T-helper 2 cell (primary cell): ENCODE measurements at places on chromosomes 5 and 9.

DNA sequence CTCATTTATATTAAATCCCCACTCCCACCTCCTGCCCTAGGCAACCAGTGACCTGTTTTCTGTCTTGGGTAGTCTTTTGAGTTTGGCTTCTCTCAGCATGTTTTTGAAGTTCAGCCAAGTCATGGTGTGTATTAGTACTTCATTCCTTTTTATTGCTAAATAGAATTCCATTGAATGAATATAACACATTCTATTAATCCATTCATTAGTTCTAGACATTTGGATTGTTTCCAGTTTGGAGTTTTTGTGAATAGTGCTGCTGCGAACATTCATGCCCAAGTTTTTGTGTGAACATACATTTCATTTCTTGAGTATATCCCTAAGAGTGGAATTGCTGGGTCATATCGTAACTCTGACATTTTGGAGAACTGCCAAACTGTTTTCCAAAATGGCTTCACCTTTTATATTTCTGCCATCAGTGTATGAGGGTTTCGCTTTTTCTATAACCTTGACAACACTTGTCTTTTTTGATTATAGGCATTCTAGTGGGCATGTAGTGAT, 2.7 kb downstream of the ZNF346 start:
- no peak for DNase-seq

DNA sequence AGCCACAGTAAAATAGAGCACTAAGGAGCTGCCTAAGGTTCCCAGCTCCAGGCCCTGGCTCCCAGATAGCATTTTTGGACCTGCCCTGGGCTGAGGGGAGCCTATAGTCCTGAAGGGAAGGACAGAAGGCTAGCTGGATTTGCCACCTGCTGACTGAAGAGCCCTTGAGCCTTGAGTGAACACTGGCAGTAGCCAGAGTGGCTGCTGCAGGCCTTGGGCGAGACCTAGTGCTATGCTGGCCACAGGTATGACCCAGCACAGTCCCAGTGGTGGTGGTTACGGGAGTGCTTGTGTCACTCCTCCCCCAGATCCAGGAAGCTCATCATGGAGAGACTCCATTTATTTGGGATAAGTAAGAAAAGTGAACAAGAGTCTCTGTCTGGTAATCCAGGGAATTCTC, 10.3 kb upstream of the STX17 start:
- DNase-seq: no peak

DNA sequence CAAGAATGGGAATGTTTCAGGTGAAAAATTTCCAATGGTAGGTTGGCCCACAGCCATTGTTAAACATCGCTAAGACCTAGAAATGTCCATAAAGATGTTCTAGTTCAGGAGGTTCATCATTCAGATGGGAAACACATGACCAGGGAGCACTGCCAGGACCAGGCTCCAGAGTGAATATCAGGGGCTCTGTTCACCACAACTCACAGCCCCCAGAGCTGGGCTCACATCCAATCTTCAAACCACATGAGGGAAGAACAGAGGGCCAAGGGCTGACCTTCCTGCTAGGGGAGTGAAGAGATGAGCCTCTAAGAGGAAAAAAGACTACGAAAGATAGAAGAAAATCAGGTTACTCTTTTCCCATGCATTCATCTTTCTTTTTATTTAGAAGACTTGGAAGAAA, 205.8 kb downstream of the SEMA5A start:
- DNase-seq: no peak

DNA sequence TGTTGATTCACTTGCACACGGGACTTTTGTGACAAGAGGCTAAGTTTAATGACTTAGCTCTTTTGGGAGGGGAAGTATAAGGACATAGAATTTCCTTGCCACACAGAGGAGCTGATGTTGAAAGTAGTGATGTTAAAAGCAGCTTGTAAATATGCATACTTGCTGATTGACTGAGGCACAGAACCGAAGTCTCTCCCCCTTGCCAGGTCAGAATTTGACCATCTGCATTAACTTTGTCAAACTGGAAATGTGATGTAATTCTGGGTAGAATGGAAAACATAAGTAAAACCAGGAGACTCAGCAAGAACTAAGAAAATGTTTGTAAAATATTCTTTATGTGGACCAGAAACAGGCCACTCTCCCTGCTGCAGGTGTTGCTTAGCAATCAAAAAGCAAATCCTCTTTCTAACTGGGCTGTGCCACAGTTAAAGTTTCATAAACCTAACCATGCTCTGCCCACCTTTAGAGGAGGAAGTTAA, 284.2 kb downstream of the NR3C1 start:
- no peak for DNase-seq

- DNase-seq: no peak
Measured at GRCh38 chr5:76165029-76165428, 81.8 kb downstream of the SV2C start.

DNA sequence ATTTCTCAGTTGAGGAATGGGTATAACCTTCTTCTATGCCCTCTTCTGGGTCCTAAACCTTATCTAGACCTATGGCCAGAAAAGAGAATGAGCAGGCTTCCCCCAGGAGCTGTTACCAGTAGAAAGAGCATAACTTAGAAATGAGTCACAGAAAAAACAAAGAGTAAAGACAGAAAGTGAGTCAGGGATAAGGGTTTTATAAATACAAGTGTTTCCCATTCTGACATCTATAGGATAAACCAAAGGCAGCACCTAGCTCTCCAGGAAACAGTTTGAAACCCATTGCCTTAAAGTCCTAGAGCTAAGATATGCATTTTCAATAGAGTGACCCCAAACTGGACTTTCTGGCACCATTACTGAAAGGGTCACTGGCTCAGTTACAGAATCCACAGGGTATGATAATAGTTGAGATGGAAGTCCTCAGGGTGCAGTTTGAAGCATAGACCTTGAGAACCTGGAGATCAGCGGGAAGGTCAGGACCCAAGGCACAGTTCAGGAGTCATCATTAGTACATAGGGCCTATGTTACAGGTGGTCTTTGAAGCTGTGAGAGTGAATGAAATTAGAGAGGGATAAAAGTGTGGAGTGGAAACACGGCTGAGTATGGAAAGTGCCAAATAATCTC, 42.7 kb upstream of the LIFR start:
- DNase-seq: no peak

GRCh38 chr5:126106029-126106428, 317.2 kb upstream of the GRAMD2B start:
- DNase-seq: no peak

- no peak for DNase-seq
Measured at GRCh38 chr9:79378107-79378506, 193.7 kb upstream of the TLE4 start.

DNA sequence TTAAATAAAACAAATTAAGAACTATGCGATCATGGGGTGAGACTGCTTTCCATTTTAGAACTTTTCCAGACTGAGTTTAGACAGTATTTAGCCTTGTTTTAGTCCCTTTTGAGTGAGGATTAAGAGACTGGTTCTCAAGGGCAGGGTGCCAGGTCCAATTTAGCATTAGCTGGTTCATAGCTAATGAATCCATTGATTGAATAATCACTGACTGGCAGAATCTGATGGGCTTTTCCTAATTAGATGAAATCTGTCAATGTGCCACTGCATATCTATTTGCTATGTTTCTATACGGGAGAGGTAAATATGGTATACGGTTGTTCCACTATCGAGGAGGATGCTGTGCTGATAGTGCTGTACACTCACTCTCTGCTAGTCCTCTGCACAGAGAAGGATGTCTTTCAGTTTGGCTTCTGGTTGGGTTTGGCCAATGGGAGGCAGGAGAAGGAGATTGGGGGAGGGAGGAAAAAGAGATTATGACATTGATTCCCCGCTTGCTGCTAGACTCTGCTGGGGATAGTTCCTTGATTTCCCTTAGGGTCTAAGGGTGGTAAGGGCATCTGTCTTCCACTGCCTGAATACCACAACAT, 496.6 kb downstream of the CTNND2 start:
- no peak for DNase-seq

- no peak for DNase-seq
Measured at GRCh38 chr5:31049936-31050704, 143.4 kb upstream of the CDH6 start.
